ENCODE measurements at places on chromosomes 7 and 10. TPM values are rescaled to one million over a fixed set of nuclear protein-coding genes. Genes with fewer than 3 reads are reported as not detected.

The FHIP2A gene
- total RNA-seq = 36.6 TPM

The TMEM176A gene
- total RNA-seq = 15.1 TPM

- DNase-seq = no peak
Measured at GRCh38 chr10:125134483-125134848, 25.9 kb downstream of the CTBP2 start.

GRCh38 chr10:77773631-77774426 is 136.2 kb upstream of the KCNMA1 start:
- no peak for DNase-seq

DNA sequence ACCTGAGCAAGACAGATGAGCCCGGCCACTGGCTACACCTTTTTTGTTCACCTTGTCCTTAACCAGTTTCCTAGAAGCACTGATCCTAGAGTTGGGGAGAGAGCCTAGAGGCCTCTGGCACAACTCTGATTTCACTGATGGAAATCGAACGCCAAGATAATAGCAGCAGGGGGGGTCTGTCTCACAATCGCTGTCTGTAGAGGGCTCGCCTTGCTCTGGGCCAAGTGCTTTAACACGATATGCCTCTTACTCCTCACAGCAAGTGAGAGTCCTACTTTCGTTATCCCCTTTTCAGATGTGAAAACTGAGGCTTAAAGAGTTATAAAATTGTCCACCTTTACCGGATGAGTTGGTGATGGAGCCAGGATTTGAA is 472 bp downstream of the RASSF4 start:
- DNase-seq = no peak

GRCh38 chr10:17585016-17585415 is 32.2 kb downstream of the HACD1 start:
- no peak for DNase-seq

DNA sequence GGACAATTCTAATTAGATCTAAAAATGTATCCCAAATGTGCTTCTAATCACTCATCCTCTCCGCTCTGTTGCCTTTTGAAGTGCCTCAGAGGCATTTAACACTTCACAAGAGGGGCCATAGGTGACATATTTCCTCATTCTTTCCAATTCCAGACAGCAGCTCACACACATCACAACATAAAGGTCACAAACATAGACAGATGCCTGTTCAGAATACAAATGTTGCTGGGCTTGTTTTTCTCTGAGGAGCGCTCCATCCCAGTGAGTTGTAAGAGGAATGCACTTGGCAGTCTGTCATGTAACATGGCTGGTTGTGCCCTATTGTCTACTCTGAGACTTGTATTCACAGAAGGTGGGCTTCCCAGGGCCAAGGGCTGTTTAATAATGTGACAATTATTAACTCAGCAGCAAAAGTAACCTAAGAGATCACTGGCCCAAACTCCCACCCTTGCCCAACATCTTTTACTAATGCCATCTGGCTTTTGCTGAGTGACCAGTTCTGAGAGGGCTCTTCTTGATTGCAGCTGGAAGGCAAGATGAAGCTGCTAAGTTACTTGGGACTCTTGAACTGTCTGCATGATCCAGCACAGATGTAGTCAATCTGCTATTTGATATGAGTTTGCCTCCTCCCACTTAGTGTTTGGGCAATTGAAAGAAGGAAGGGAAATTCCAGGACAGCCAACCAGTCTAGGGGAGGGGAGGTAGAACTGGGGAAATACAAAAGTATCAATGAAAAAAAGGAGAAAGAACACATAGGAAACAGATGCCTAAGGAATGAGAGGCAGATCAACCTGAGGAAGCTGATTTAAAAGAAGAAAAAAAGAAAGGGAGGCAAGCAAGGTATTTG is 13.6 kb downstream of the PON2 start:
- no peak for DNase-seq
